Activated CD4-positive, alpha-beta T cell treated with anti-CD3 and anti-CD28 coated beads, Interleukin-2, amount 50 U/mL, for 16 hours (primary cell): ENCODE measurements at places on chromosomes 4 and X.

DNA sequence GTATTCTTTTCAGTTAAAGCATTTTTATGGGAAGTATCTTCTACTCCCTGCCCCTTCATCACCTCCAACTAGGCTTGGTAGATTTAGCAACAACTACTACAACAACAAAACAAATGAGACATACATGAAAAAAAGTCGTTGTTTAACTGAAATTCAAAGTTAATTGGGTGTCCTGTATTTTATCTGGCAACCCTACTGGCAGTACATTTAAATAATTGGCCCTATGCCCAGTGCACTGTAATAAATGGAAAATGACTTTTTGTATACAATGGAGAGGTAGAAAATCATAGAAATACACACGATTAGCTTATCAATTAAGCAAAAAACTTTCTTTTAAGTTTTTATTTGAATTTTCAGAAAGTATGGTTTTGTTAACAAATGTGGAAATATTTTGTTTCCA lies 21.4 kb upstream of the CLGN start:
- DNase-seq = no peak

DNA sequence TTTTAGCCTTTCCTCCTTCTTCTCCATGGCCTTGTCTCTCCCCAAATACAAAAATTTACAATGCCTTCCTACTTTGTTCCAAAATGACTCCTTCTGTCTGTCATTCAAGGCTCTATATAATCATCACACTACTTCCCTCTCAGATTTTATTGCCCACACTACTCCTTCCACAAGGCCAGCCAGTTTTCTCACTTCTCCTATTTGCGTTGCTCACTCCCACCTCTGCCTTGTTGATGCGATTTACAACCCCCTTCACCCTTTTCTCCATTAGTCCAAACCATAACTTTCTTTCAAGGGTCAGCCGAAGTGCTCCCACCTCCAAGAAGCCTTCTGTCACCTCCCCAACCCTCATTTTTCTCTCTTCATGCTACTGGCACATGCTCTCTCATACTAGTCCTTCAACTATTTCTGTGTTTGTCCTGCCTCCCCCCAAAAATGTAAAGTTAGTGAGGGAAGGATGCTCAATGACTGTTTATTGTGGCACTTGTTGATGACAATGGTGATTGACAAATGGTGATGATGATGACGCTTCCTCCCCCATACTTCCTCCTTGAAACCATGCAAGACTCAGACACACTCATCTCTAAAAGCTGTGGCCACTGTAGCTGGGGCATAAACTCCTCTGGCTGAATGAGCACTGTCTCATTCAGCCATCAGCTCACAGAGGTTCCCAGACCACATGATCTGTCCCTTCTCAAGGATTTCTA lies 2.7 kb upstream of the XKRX start:
- DNase-seq = peak; percentile 52

DNA sequence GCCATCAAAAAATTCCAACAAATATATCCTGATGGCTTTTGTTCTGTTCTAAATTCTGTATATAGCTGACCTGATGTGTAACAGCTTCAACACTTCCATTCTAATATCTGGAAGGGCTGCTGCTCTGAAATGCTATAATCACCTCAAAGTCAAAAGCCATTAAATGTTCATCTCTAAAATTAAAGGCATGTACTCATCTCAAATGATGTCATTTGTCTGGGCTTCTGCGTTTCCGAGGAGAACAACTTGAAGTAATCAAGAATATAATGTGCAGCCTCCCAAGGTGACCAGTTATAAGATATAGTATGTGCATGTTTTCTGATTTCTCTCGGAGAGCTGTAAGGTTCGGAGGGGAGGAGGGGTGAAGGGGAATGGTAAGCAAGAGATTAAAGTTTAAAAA lies 237.6 kb downstream of the SCFD2 start:
- DNase-seq = no peak

GRCh38 chrX:129599499-129599898 lies 55.3 kb downstream of the APLN start:
- DNase-seq = no peak

GRCh38 chr4:156459584-156459983 lies 505.9 kb upstream of the CTSO start:
- DNase-seq = no peak

GRCh38 chr4:156038772-156039171 lies 85.1 kb upstream of the CTSO start:
- DNase-seq = no peak

GRCh38 chr4:158870626-158871334 lies 102.0 kb downstream of the FNIP2 start:
- no peak for DNase-seq

DNA sequence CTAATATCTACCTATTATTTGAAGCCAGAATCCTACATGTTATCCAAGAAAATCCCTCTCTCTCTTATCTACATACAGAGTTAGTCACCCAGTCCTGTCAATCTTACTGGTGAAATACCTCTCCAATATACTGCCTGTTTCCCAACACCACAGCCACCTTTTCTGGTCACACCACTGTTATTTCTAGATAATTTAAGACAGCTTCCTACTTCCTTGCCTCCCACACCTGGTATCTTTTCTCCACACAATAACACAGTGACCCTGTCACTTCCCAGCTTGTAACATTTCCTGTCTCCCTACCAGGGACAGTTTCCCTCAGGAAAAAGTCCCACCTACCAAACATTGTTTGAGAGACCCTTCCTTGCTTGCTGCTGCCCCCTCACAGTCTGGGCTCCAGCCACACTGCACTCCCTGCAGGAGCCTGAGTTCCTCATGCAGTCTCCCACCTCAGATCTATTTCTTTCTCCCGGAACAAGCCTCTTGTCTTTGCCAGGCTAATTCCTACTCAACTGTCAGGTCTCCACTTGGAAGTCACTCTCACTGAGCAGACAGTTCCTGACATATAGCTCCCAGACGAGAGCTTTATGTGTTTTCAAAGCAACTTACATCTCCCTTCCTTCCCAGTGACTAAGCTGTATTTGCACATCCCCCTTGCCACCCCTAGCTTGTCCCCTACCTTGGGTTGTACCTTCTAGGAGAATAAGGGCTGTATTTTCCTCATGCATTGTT lies 73.6 kb upstream of the QRFPR start:
- no peak for DNase-seq

DNA sequence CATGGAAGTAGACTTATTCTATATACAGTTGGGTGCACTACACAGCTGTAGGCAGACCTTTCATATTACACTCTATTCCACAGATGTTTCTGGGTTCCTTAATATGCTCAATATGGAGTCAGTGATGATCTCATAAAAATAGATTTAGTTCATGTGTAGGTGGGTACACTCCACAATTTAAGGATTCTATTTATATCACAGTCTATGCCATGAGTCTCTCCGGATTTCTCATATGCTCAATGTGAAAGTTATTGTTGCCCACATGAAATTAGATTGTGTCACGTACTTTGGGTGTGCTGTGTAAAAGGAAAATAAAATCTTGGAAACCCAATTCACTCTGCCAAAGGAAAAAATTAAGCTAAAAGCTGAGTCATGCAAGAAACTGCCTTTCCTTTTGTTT lies 32.5 kb upstream of the TASL start:
- DNase-seq = no peak

DNA sequence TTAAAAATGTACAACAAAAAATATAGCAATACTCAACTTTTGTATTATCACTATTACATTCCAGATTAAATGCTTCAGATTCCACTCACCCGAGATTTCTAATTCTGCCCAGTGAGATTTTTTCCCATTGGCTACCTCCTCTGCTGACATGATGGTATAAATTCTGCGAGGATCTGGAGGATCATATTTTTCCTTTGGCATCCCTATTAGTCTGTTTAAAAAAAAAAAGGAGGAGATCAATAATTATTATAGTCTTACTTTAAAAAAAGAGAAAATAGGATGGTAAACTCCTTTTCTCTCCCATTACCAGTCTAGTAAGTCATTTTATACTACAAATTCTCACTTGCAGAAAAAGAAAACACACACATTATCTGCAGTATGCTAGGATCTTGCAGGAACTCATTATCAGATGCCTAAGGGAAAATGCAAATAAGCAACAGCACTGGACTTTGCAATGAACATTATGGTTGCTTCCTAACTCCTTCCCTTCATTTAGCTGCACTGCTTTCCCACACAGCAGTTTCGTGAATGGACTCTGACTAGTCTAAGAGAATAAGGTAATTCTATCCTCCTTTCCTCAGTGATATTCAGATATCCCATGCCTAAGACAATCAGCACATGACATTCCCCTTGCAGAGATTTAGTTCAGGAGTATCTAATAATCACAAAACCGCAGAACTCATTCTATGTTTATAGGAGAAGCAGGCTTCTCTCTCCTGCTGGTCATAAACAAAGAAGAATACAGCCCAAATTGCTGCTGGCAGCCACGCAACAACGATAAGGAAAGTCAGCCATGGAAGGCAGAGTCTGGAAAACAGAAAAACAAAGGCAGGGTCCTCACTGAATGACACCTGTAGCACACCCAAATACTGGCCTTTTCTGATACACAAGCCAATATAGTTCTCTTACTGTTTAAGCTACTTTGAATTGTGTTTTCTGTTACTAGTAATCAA lies 42.7 kb downstream of the CNOT6L start:
- no peak for DNase-seq

- DNase-seq = no peak
Measured at GRCh38 chrX:9133426-9133825, 99.5 kb upstream of the FAM9B start.

GRCh38 chrX:123256378-123256777 lies 72.3 kb downstream of the GRIA3 start:
- no peak for DNase-seq

- DNase-seq = peak; percentile 74
Measured at GRCh38 chrX:111098874-111099273, 2.9 kb downstream of the PAK3 start.

DNA sequence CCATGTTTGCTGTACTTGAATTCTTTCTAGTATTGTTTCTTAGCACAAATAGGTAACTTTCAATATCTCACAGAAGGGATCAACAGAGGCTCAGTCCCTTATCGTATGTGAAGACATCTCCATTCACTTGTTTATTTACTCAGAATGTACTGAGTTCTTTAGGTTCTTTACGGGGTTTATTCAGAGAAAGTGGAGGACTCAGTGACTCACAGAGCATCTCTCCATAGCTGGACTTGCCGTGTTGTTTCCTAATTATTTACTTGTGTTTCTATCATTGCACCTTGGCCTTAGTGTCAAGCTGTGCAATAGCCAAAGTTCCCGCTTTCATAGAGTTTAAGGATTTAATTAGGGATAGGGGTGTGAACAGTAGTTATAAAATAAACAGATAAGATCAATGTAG lies 57.1 kb downstream of the RHOH start:
- DNase-seq = no peak

DNA sequence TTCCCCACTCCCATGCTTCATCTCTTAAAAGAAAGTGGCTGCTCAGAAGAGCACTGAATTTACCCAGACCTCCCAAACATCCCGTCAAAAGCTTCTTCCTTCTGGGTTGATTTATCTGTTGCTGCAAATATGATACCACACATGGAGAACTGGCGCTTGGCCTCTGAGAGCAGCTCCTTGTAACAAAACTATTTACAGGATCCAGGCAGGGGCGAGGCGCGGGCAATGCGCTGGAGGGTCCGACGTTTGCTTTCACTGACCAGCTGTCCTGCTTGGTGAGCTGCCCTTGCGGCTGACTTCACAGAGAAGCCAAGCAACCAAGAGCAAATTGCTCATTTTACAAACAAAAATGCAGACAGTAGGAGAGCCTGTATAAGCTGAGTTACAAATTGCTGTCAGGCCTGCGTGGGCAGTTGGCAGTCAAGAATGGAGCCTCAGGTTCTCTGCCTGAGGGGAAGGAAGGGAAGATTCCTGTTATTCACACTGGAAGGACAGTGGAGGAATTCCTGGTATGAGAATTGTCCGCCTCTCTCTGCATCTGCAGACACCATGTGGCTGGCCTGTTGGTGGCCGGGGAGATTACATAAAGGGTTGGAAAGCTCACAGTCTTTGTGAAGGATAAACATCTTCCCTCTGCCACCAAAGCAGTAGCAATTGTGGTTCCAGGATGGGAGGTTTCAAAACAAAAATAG lies 192.2 kb upstream of the LEF1 start:
- no peak for DNase-seq

- DNase-seq = no peak
Measured at GRCh38 chrX:43065978-43066377, 288.0 kb upstream of the PPP1R2C start.

GRCh38 chr4:37827802-37828321 lies 1.4 kb downstream of the PGM2 start:
- DNase-seq = no peak

DNA sequence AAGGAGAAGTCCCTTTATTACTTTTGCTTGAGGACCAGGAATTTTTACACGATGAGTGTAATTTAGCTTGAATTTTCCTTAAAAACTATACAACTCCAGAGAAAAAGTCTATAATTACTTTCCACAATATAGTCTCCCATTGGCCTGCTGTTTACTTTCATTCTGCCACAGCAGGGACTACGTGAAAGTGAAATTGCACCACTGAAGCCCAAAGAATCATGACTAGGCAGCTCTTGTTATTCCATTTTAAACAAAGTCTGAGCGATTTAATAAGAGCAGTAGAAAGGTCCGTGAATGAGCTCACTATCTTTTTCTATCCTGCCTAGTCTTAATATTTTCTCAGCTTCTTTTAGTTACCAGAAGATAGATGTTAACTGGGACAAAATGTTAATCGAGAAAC lies 68.6 kb downstream of the ADGRG4 start:
- DNase-seq = no peak

DNA sequence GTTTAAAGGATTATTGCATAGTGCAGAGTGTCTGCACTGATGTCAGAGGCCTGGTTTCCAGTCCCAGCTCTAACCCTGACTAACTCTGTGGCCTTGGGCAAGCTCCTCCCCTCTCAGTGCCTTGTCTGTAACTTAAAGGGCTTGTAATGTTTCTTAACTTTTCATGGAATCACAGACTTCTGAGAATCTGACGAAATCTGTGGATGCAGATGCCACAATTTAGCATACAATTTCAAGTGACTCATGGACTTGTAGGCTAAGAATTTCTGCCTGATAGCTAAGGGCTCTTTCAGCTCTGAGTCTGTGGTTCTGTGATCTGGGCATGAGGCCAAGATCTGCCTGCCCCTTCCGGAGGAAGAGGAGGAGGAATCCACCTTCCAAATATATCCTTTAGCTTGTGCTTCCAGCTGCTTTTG lies 236.9 kb downstream of the AR start:
- peak; percentile 0 for DNase-seq

DNA sequence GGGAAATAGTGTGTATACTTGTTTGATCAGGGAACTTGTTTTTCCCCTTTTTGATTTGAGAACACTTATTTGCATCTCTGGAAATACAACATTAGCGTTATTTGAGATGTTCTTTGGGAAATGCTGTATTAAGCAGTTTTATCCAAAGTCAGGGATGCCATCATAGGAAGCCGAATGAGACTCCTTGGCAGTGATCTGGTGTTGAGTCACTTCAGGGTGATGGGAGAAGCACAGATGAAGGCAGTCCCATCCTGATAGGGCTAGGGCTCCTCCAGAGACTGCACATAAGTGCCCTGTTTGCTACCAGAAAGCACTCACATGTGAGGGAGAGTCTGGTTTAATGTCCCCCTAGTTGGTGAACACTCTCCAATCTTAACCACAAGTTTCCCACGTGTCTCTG lies 62.3 kb downstream of the IL1RAPL1 start:
- DNase-seq = no peak

GRCh38 chrX:63561425-63561824 lies 210.3 kb upstream of the SPIN4 start:
- no peak for DNase-seq

- DNase-seq = peak; percentile 56
Measured at GRCh38 chrX:136689436-136689835, 41.5 kb downstream of the CD40LG start.

GRCh38 chr4:1410491-1411325 lies 4.5 kb upstream of the NKX1-1 start:
- peak; percentile 28 for DNase-seq
